ENCODE measurements at places on chromosomes 5 and 9. TPM values are rescaled to one million over a fixed set of nuclear protein-coding genes. Genes with fewer than 3 reads are reported as not detected.

DNA sequence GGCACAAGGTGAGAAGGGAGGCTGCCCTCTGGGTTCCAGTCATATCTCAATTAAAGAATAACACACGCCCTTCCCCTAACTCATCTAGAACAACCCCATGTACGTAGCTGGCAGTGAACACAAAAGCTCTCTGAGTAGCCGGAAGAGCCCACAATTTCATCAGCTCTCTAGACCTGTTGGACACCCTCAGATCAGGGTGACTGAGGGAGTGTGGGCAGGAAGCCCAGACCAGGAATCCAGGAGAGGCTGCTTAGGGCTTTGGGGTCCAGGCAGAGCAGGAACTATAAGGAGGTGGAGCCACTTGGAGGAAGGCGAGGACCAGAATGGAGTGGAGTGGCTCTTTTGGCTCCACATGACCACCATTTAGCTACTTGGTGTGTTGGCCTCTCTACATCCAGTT is 237.4 kb downstream of the NR3C1 start:
- no peak overlapping the region for H3K27ac ChIP-seq
- no peaks in the 10 kb centered on the region for H3K27me3 ChIP-seq
- no peaks in the 10 kb centered on the region for H3K36me3 ChIP-seq

DNA sequence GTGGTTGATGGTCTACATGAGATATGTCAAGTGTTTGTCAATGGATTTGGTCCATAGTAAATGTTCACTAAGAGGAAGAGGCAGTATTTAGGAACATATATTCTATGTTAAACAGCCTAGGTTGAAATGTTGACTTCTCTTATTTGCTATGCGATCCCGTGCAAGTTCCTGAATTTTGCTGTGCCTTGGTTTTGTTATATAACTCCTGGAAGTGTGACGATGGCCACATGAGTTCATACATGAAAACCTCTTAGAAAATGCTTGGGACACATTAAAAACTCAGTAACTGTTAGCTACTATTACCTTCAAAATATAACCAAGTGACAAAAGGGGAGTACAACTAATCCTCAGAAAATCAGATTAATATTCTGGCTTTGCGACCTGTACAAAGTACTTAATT is 21.9 kb upstream of the FBXW2 start:
- no peaks in the 10 kb centered on the region for H3K4me1 ChIP-seq
- DNase-seq: no peak
- no peaks in the 10 kb centered on the region for H3K27me3 ChIP-seq
- no peak overlapping the region for H3K4me3 ChIP-seq
- no peak overlapping the region for H3K27ac ChIP-seq

The SLC34A3 gene
- total RNA-seq: not detected

The BARX1 gene
- not detected for total RNA-seq

GRCh38 chr5:102759700-102760099 is 4.6 kb downstream of the PAM start:
- H3K36me3 ChIP-seq: no peaks in the 10 kb centered on the region
- H3K27me3 ChIP-seq: no peaks in the 10 kb centered on the region
- DNase-seq: no peak
- peaks cover 17% of the 10 kb centered on the region for H3K4me1 ChIP-seq
- no peak overlapping the region for H3K4me3 ChIP-seq
- H3K27ac ChIP-seq: no peak overlapping the region

The PAXX gene
- total RNA-seq: 161 TPM

The RGS7BP gene
- total RNA-seq: not detected

The RNF208 gene
- total RNA-seq: 0.93 TPM

The GLRA1 gene
- total RNA-seq: not detected

The PDCD1LG2 gene
- total RNA-seq: 0.14 TPM

The PCBD2 gene
- 11.5 TPM for total RNA-seq

GRCh38 chr5:44402084-44402483 is 12.9 kb upstream of the FGF10 start:
- no peak for DNase-seq
- H3K4me3 ChIP-seq: no peak overlapping the region
- no peak overlapping the region for H3K27ac ChIP-seq
- no peaks in the 10 kb centered on the region for H3K4me1 ChIP-seq
- H3K36me3 ChIP-seq: no peaks in the 10 kb centered on the region

GRCh38 chr9:68455451-68455850 is 85.2 kb downstream of the TMEM252 start:
- no peaks in the 10 kb centered on the region for H3K36me3 ChIP-seq
- H3K27me3 ChIP-seq: no peaks in the 10 kb centered on the region
- H3K4me3 ChIP-seq: no peak overlapping the region
- no peak for DNase-seq

- no peak overlapping the region for H3K27ac ChIP-seq
- H3K27me3 ChIP-seq: no peaks in the 10 kb centered on the region
- DNase-seq: no peak
- H3K4me1 ChIP-seq: no peaks in the 10 kb centered on the region
- no peak overlapping the region for H3K4me3 ChIP-seq
Measured at GRCh38 chr5:104189031-104189430, 626.4 kb upstream of the NUDT12 start.

DNA sequence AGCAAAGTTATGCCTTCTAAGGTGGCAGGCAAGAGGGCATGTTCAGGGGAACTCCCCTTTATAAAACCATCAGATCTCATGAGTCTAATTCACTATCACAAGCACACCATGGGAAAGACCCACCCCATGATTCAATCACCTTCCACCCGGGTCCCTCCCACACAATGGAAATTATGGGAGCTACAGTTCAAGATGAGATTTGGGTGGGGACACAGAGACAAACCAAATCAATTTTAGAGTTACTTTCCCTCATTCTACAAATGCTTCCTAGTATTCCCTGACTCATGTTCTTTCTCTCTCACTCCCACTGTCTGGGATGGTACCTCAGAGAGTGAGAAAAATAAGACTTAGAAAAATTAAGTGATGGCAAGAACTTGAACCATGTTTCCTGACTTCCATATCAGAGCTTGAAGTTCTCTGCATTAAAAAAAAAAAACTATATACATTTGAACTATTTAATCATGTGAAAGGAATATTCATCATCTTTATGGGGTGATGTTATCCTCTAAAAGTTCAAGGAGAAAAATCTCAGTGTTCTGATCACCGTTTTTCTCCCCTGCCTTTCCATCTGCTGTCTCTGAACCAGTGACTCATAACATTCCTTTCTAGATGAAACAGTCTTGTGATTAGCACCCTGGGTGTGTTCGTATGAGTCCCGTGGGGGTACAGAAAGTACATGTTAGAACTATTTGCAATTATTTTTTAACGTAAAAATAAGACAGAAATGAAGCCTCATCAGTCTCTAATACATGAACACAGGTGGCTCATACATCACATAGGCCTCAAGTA is 282.9 kb downstream of the SLF1 start:
- no peak for DNase-seq
- H3K27ac ChIP-seq: no peak overlapping the region
- H3K27me3 ChIP-seq: no peaks in the 10 kb centered on the region
- H3K36me3 ChIP-seq: no peaks in the 10 kb centered on the region
- no peaks in the 10 kb centered on the region for H3K4me1 ChIP-seq

DNA sequence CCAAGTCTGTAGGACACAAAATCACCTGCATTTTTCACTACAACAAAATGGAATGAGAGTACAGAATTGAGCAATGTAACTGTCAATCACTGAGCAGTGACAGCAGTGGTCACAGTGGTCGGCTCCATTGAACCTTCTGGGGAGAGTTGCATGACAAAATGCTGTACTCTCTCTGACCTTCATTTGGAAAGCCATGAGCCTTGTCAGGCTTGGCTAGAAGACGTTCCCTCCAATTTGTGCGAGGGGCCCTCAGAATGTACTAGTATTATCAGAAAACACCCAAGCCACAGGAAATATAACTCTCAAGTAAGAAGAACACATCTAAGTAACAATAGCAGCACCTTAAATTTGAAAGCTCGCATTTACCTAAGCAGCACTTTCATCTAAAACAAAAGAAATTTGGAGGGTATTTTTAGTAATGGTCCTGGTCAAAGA is 425.6 kb upstream of the MEF2C start:
- H3K4me1 ChIP-seq: peaks cover 2% of the 10 kb centered on the region
- H3K27ac ChIP-seq: no peak overlapping the region
- H3K36me3 ChIP-seq: no peaks in the 10 kb centered on the region
- no peaks in the 10 kb centered on the region for H3K27me3 ChIP-seq

The PCDH1 gene
- total RNA-seq: 19.2 TPM

The RNF180 gene
- total RNA-seq: not detected

The TAF11L5 gene
- total RNA-seq: not detected

The PALM2AKAP2 gene
- total RNA-seq: not detected

The PCDHB5 gene
- total RNA-seq: not detected

The CTNNAL1 gene
- total RNA-seq: 2.6 TPM

- no peaks in the 10 kb centered on the region for H3K36me3 ChIP-seq
- H3K4me1 ChIP-seq: no peaks in the 10 kb centered on the region
- H3K4me3 ChIP-seq: no peak overlapping the region
- H3K27ac ChIP-seq: no peak overlapping the region
- no peaks in the 10 kb centered on the region for H3K27me3 ChIP-seq
Measured at GRCh38 chr5:54088081-54088480, 222.3 kb downstream of the ARL15 start.

GRCh38 chr9:13388157-13388556 is 108.7 kb upstream of the MPDZ start:
- H3K27me3 ChIP-seq: no peaks in the 10 kb centered on the region
- no peak overlapping the region for H3K4me3 ChIP-seq
- H3K36me3 ChIP-seq: no peaks in the 10 kb centered on the region
- no peak for DNase-seq

- DNase-seq: no peak
- H3K27ac ChIP-seq: no peak overlapping the region
- H3K36me3 ChIP-seq: no peaks in the 10 kb centered on the region
Measured at GRCh38 chr9:26166537-26166936, 488.3 kb upstream of the TUSC1 start.

DNA sequence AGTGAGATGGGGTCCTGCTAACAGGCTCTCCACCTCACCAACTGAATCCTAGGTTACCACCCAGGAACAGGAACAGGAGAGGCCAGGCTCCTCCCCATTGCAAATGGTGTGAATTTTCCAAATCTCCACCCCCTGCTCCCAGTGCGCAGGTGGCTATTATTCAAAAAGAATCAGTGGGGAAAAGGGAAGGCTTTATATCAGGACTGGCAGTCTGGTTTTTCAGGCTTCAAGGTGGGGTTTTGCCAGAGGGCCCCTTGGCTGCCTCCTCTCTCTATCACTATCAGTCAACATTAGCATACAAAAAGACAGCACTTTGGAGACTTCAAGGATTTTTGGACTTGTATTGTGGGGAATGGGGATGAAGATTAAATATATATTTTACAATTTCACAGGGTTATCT is 1817.6 kb upstream of the C9orf72 start:
- no peak overlapping the region for H3K27ac ChIP-seq
- H3K36me3 ChIP-seq: no peaks in the 10 kb centered on the region
- no peaks in the 10 kb centered on the region for H3K27me3 ChIP-seq
- no peaks in the 10 kb centered on the region for H3K4me1 ChIP-seq

DNA sequence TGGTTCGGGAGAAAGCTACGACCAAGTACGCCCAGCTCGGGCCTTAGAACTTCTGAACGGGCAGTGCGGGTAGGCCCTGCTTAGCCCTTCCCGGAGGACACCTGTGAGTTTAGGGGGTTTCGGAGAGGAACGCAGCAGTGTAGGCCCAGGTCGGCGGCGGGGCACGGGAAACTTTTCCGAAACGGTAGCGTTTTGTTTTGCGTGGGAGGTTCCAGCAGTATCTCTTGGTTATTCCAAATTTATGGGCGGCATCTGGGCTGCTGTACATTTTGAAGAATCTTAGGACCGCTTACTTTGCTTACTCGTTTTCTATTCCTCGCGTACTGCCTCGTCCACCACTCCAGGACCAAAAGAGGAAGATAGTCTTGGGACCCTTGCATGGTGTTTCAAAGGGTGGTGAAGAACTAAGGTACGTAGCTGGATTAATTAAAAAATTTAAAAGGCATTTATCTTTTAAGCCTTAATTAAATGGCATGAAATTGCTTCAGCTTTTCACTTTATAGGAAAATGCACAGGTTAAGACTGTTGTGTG is 492 bp downstream of the TENT2 start:
- no peak for DNase-seq
- H3K4me3 ChIP-seq: peak overlapping the region; percentile 99
- peaks cover 9% of the 10 kb centered on the region for H3K36me3 ChIP-seq
- H3K27ac ChIP-seq: peak overlapping the region; percentile 98
- H3K4me1 ChIP-seq: peaks cover 12% of the 10 kb centered on the region

The APBA1 gene
- total RNA-seq: 0.11 TPM

- H3K4me1 ChIP-seq: peaks cover 4% of the 10 kb centered on the region
- DNase-seq: no peak
- no peaks in the 10 kb centered on the region for H3K36me3 ChIP-seq
- H3K27ac ChIP-seq: no peak overlapping the region
Measured at GRCh38 chr9:27433631-27434325, 90.3 kb upstream of the IFNK start.

DNA sequence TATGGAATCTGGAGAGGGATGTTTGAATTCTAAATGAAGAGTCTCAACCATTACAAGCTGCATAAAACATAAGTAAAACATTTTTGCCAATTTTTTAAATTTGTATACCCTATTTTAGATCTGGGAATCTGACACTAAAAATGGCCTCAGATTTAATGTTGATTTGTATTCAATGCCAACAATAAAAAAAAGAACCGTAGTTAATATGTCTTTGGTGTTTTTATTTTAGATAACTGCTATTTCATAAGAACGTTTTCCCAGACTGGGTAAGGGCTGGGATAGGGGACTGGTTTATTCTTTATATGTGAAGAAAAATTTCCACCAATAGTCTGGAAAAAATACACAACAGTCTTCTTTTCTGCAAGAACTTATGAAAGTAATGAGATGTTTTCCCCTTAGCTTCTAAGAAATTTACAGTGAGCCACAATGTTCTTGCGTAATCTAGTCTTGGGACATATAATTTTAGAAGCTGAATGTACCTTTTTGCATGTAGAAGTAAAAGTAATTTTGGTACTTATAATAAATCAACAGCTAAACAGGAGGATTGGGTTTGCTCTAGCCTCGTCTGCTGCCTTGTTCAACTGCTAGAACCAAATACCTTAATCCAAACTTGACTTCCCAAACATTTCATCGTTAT is 244.6 kb upstream of the EFNA5 start:
- DNase-seq: no peak
- H3K27me3 ChIP-seq: no peaks in the 10 kb centered on the region
- no peak overlapping the region for H3K4me3 ChIP-seq

GRCh38 chr9:2466703-2467102 is 154.9 kb upstream of the VLDLR start:
- H3K36me3 ChIP-seq: no peaks in the 10 kb centered on the region
- no peaks in the 10 kb centered on the region for H3K4me1 ChIP-seq

DNA sequence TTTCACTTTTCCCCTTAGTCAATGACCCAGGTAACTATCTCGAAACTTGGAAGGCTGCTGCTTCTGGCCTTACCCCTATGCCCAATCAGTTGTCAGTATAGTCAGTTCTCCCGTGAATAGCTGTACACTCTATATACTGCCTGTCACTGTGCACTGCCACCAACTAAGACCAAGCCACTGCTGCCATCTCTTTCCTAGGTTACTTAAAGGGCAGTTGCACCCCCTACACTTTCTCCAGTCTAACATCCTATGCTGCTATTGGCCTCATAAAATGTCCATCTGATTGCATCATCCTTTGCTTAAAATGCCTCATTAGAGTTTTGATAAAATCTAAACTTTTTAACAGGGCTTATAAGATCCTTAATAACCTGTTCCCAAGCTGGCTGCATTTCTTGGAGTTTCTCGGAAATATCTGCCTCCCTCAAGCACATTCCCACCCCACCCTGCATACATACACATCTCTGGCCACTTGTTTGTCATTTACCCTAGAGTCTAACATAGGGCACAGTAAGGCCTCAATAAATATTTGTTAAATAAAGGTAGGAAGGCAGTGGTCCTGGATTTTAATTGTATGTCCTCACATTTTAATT is 32.8 kb upstream of the TNFAIP8 start:
- peaks cover 61% of the 10 kb centered on the region for H3K4me1 ChIP-seq
- H3K27ac ChIP-seq: no peak overlapping the region
- DNase-seq: no peak
- no peak overlapping the region for H3K4me3 ChIP-seq
